ENCODE measurements at places on chromosomes 2 and 18.

GRCh38 chr2:187934236-187934635, 357.4 kb upstream of the GULP1 start:
- DNase-seq: no peak

DNA sequence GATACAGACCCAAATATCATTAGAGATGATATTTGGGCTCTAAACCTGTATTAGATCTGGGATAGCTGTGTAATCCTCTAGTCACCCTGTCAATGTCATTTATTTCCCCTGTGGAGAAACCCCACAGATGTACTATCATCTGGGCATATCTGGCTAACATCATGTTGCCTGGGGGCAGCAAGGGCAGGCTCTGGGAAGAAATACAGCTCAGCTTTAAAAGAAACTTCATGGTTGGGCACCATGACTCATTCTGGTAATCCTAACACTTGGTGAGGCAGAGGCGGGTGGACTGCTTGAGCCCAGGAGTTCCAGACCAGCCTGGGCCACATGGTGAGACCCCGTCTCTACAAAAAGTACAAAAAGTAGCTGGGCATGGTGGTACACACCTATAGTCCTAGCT, 282.5 kb downstream of the SLC8A1 start:
- no peak for DNase-seq

- no peak for DNase-seq
Observed at GRCh38 chr18:28036488-28036887, 140.4 kb downstream of the CDH2 start.

- no peak for DNase-seq
Observed at GRCh38 chr2:7857904-7858303, 824.0 kb upstream of the ID2 start.

All from stimulated activated CD8-positive, alpha-beta memory T cell treated with anti-CD3 and anti-CD28 coated beads, Interleukin-4, amount 100 ng/mL, for 24 hours (primary cell).